ENCODE measurements at places on chromosomes 5 and 9.
A peak's percentile ranks its signal among the peaks of the same experiment; 100 is the strongest.

DNA sequence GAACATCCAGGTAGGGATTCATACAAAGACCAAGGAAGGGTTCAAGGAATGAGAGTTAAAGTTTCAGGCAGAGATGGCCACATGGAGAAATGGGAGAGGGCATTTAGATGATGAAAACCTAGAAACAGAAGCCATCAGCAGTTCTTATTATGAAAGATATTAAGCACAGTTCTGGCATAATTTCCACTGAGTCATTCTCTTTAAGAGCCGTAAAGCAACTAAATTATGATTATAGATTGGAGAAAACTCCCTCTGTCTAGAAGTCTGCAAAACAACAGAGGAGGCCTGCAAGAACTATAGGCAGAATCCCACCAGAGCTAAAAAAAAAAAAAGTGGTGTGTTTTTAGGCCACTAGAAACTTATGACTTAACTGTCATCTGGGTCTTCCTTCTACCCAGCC lies 157.1 kb upstream of the MPDZ start:
- no peak for DNase-seq

GRCh38 chr5:163529698-163530097 lies 24.3 kb downstream of the MAT2B start:
- no peak for DNase-seq

DNA sequence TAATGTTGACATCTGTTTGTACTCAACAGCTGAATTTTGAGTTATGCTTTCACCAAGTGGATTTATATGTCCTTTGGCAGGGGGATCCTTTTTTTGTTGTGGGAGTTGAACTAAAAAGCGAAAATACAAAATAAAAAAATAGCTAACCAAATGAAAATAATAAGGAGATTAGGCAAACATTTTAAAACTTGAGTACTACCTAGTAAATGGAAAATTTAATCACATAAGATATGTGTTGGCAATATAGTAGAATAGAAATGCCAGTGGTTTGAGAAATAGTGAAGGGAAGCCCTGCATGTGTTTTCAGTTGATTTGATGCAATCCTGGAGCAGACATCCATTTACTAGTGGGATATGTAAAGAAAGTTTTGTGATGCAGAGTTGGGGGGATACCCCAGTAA lies 98.0 kb downstream of the RASGRF2 start:
- DNase-seq, result no peak

DNA sequence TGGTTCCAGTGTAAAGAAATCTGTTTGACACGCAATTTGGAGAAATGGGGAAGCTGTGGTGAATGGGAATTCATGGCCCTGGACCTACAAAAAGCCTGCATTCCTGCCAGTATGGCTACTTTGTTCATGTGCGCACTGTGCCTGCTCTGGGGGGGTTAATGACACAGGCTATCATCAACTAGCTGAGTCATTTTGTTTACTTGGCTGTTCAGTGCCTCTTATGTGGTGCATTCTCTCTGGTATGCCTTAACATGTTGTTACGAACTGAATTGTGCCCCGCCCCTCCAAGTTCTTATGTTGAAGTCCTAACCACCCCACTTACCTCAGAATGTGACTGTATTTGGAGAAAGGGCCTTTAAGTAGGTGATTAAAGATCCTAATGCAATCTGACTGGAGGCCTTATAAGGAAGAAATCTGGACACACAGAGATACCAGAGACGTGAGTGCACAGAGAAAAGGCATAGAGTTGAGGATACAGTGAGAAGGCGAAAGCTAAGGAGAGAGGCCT lies 20.4 kb upstream of the UBAP1 start:
- no peak for DNase-seq

- DNase-seq, result no peak
Observed at GRCh38 chr9:3371842-3372241, 154.0 kb downstream of the RFX3 start.

DNA sequence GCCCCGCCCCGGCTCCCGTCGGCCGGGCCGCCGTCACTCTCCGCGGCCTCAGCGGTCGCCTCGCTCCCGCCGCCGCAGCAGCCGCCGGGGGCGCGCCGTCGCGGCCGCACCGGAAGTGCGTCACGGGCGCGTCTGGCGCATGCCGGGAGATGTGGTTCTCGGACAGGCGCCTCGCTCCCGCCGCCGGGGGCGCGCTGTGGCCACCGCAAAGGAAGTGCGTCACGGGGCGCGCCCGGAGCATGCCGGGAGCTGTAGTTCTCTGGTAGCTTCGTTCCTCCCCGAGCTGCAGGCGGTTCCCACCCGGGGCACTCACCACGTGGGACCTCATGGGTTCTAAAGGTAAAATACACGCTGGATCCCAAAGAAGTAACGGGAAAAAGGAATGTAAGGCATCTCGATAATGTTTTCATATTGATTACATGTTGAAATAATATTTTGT lies at the start of gene UBAC1:
Gene UBAC1 (minus strand): TSS at position 97 of the 439 bp plus-strand sequence. CDS start 211 bp downstream, outside the sequence.
- DNase-seq, result peak; percentile 93

- DNase-seq, result no peak
Observed at GRCh38 chr5:135095871-135096270, 61.8 kb upstream of the PITX1 start.

DNA sequence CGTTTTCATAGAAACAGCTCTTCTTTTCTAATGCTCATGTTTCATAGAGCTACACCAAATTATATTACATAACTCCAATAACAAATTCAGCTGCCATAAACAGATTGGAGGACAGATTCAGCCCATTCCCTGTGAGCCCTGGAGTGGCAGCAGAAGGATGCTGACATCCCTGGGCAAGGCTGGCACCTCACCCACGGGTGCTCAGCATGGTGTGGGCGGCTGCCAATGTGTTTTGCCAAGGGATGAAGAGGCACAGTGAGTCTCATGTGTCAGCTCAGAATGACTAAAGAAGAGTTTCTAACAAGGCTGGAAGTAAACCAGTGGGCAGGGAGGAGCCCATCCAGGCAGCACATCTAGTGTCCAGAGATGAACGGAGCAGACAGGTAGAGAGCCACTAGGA lies 127.1 kb upstream of the ICE1 start:
- DNase-seq, result no peak

- DNase-seq, result no peak
Observed at GRCh38 chr9:81868145-81868544, 60.1 kb upstream of the SPATA31D4 start.

GRCh38 chr5:169161022-169161680 lies 139.8 kb downstream of the SLIT3 start:
- no peak for DNase-seq

GRCh38 chr9:101341958-101342357 lies 42.8 kb downstream of the BAAT start:
- no peak for DNase-seq

GRCh38 chr9:81141961-81142360 lies 547.4 kb downstream of the TLE1 start:
- DNase-seq, result no peak

DNA sequence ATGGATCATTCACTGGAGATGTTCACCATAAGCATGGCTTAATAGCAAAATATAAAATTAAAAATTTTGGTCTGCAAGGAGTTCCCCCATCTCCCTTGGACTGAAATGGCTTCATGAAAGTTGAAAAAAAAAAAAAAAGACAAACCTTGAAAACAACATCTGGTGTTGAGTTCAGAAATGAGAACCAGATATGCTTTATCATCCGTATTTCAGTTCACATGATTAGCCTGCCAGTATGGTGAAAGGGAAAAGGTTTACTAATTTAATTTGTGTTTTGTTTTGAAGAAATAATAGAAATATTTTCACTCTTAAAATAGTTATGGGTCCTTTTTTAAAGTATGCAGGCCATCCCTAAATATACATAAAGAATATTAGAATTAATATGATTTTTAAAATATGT lies 67.8 kb downstream of the TMEM167A start:
- DNase-seq, result no peak

- DNase-seq, result no peak
Observed at GRCh38 chr5:3007577-3007976, 256.1 kb upstream of the IRX2 start.

DNA sequence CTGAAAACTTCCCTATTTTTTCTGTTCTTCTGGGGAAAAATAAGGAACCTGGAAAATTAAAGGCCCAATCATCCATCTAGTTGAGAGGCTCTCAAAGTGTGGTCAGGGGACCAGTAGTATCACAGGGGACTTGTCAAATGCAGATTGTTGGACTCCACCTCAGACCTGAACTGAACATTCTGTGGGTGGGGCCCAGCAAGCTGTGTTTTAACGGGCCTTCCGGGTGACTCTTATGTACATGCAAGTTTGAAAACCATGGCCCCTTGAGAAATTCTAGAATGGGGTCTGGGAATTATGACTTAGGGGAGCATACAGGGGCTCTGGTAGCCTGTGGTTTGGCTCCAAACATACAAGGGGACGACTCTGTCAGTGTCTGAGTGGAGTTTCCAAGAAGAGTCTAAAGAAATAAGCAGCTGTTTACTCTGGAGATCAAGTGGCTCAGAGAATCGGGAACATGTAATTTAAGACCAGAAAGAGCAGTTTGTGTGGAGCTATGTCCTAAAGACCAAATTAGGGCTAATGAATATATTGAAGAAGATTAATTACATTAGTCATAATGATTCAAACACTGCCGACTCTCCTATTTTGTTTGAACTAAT lies 177.4 kb downstream of the SLC28A3 start:
- DNase-seq, result no peak

DNA sequence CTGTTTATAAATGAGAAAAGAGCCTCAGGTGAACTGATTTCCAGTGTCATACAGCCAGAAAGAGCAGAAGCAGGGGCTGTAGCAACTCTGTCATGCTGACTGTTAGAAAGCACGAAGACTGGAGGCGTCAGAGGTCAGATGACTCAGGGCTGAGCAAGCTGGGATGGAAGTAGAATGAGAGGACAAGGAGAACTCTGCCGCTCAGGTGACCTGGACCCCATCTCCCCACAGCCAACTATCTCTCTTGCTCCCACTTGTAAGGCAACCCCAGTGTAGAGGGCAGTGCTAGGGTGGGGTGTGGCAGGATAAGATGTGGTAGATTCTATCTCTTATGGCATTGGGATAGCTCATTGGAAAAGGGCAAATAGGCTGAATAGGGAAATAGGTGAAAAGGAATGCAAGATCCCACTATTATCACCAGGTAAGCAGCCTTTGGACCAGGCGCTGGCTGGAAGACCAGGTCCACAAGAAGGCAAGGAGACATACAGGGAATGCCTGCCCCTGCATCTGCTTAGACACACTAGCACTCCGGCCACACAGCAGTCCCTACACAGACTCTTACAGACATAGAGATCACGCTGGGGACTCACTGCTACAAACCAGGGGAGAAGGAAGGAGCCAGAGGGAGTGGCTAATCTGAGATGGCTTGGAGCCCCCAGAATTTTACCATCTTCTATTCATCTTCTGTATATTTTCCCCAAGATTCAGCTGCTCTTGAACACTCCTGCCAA lies 21.2 kb upstream of the LOX start:
- DNase-seq, result peak; percentile 49

DNA sequence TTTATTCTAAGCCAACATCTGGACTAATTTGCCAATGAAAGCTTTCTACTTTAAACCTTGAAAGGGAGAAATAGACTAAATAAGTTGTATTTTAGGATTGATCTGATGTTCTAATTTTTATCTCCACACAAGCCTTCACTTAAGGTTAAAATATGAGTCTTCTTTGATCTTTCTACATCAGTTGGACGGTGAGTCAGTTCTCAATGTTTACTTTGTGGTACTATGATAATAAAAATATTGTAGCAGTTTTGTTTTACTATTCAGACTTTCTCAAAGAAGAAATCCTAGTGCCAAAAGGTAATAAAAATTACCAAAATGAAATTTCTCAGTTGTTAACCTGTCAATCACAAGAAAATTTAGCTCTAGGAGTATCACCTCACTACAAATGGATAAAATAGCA lies 203.5 kb upstream of the RGMB start:
- no peak for DNase-seq

- no peak for DNase-seq
Observed at GRCh38 chr5:150460781-150461180, 11.2 kb upstream of the RPS14 start.

DNA sequence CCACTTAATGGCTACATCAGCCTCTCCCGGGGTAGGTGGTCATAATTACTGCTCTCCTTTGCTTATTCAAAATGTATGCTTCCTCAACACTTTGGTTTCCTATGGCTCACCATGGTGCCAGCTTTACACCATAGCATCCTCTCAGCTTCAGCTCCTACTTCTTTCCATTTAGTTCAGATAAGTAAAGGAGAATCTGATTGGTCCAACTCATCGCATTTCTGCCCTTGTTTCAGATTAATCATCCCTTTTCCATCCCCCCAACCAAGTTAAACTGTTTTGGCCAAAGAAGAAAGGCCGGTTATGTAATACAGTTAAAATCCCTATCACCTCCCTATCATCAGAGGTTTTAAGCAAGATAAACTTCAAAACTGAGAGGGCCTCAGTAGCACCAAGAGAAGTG lies 130.5 kb downstream of the CETN3 start:
- DNase-seq, result no peak

DNA sequence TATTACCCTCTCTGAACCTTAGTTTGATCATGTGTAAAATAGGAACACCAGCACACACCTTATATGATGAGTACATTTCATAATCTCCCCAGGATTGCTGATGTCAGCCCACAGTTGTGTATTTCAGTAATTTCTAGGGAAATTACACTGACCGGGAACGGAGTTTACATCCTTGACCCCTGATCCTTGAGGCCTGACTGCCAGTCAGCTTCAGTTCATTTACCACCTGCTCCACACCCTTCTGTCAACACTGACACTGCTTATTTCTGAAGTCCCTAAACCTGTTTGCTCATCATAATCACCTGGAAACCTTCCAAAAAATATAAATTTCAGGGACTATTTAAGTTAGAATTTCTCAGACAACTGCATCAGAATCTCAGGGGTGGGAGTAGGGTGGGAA lies 55.3 kb downstream of the ZNF622 start:
- DNase-seq, result no peak

DNA sequence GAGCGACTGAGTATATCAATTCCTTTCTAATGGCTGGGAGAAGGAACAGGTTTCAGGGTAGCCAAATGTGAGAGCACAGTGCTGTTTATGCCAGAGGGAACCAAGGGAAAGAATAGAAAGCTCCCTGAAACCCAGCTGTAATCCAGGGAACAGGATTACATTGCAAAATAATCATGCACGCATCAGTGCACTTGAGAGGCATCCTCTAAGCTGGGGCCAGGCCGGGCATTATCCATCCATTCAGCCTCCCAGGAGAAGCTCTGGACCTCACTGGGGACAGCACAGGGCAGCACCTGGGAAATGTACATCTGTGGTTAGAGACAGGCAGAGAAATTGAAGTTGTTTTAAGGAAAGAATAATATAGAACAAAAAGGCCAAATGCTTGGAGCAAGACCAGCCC lies 72.7 kb downstream of the MTRR start:
- DNase-seq, result no peak

- DNase-seq, result no peak
Observed at GRCh38 chr5:10125116-10125515, 124.6 kb downstream of the ATPSCKMT start.

DNA sequence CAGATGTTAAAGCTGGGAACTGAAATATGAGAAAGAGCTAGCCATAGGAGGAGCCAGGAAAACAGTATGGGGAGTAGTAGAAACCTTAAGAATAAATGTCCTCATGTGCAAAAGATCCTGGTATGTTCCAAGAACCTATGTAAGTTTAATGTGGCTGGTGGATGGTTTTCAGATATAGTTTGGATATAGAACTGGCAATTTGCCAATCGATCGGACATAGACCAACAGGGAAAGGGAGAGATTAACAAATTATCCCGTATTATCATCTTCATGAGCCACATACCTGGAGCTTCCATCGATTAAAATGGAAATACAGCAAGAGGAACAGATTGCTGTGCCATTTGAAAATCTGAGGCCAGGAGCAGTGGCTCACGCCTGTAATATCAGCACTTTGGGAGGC lies 388.7 kb downstream of the PRELID2 start:
- no peak for DNase-seq

GRCh38 chr9:128101690-128102089 lies 25.8 kb downstream of the PTGES2 start:
- DNase-seq, result no peak

Data from Calu3 (cell line).